T-helper 17 cell (primary cell): ENCODE measurements at places on chromosomes 12 and 14.
A peak's percentile ranks its signal among the peaks of the same experiment; 100 is the strongest.

GRCh38 chr14:58746261-58746660, 108.5 kb downstream of the DACT1 start:
- no peak for DNase-seq

DNA sequence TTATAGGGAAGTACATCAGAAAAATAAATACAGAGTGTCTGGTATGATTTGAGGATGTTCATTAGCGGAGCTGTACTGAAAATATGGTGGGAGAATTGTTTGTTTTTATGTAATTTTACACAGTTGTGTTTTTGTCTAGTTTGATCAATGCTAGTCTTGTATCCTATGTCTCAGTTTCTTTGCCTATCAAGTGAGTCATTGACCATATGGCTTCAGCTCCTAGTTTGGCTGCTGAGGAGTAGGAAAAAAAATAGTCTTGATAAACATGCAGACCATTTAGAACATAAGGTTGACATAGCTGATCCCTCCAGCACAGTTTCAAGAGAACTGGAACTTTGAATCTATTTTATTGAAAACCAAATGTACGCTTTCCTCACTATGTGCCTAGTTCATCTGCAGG, 1292.1 kb upstream of the FLRT2 start:
- no peak for DNase-seq

DNA sequence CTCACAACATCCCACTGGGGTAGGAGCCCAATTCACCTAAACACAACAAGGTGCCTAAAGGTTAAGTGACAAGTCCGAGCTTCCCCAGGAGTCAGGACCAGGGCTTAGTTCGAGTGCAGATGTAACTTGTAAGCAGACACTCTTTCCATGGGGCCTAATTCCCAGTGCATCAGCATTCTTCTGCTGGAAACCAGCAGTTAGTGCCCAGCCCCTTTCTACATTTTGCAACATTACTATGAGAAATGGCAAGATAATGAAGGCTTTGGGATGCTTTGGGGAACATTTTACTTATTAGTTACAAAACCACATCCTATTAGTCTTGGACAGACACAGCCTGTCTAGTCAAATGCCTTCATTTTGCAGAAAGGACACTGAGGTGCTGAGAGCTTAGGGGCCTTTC, 179.8 kb downstream of the CALM1 start:
- no peak for DNase-seq

DNA sequence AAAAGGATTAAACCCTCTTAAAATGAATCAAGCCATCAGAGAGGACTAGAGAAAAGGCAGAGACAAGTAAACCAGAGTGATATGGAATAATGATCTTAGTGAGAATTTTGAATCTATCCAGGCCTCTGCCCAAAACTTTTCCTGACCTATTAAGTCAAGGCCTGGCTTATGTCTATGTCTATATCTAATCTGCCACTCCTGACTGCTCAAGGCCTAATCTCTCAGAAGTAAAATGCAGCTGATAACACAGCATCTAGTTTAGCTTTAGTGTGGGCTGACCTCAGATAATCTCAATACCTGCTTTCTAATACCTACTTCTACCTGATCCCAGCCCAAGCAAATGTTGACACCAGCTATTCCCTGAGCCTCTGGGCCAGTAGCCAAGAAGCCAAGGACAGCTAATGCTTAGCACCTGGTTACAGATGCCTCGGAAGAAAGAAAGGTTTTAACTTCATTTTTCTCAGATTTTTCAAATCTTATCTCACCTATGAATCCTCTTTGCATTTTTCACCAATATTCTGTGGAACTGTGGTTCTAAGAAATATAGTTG, 1472.5 kb upstream of the SEL1L start:
- no peak for DNase-seq

- DNase-seq, result no peak
Observed at GRCh38 chr12:132202929-132203721, 58.9 kb downstream of the NOC4L start.

- DNase-seq, result no peak
Observed at GRCh38 chr12:20004952-20005351, 363.4 kb upstream of the PDE3A start.

DNA sequence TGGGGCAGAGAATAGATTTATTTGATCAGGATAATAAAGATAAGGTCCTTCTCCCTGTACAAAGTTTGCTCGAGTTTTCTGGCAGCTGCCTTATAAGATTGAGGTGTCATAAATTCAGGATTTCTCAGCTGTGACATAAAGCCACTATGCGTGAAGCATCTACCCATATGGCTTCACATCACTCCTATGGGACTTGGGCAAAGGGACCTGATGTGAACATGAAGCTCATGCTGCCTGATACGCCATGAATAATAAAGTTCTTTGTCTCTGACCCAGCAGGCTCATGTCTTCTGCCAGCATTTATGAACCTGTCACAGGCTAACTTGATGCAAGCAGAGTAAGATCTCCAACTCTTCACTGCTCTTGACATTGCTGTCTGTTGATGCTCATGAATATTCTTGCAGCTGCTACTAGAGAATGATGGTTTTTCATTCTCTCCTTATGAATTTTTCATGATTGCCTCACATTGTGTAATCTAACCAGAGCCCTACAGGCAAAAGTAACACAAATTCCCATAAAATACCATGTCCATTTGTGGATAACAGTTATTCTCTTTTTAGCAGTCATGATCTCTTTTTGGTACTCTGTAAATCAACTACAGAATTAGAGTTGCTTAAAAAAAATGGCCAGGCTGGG, 49.0 kb upstream of the CPNE8 start:
- no peak for DNase-seq

- peak; percentile 28 for DNase-seq
Observed at GRCh38 chr12:53324113-53324778, 2.8 kb upstream of the AAAS start.

- no peak for DNase-seq
Observed at GRCh38 chr12:92063641-92064040, 82.0 kb downstream of the BTG1 start.

GRCh38 chr12:50282721-50283228, 545 bp downstream of the LIMA1 start:
- DNase-seq, result no peak

GRCh38 chr14:75553157-75553556, 25.3 kb upstream of the FLVCR2 start:
- DNase-seq, result no peak

GRCh38 chr12:62466018-62466593, 520 bp upstream of the MON2 start:
- DNase-seq, result no peak
